ENCODE measurements at places on chromosomes 6 and 20.
A peak's percentile ranks its signal among the peaks of the same experiment; 100 is the strongest.

- no peak for DNase-seq
These were observed 4.5 kb upstream of the LPA start for GRCh38 chr6:160668589-160668988.

GRCh38 chr6:56686429-56686828, 43.7 kb upstream of the DST start:
- no peak for DNase-seq

- no peak for DNase-seq
These were observed 548.2 kb downstream of the QKI start for GRCh38 chr6:163962627-163963117.

DNA sequence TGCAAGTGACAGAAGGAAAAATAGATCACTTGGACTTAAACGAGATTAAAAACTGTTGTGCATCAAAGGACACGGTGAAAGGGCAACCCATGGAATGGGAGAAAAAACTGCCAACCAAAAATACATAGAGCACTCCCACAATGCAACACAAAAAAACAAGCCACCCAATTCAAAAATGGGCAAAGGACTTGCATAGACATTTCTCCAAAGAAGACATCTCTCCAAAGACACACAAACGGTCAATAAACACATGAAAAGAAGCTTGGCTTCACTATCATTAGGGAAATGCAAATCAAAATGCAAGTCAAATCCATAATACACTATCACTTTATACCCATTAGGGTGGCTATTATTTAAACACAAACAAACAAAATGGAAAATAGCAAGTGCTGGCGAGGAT, 45.0 kb downstream of the PXDC1 start:
- DNase-seq, result no peak

DNA sequence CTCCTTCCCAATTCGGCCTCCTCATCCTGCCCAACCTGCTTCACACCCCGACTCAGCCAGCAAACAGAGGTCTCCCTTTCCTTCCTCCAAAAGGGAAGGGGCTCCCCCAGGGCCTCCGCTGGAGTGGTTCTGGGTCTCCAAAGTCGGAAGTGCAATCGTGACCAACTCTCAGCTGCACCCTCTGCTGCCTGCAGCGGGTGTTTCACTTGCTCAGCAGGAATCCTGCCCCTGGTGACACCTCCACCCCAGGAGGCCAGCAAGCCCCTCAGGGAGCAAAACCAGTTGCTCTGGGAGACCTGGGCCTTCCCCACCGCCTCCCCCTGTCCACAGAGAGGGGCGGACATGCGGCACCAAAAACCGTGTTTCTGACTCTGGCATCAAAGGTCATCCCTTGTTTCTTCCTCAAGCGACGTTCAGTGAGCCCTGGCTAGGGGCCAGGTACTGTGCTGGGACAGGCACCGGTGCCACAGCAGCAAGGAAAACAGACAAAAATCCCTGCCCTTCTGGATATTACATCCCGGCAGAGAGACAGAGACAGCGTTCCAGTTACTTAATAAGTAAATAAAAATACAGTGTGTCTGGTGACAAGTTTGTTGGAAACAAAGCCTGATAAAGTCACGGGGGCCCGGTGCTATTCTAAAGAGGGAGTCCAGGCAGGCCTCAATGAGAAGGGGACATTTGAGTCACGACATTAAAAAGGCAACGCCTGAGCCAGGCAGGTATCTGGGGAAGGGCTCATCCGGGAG, 219.0 kb downstream of the BMP7 start:
- no peak for DNase-seq

DNA sequence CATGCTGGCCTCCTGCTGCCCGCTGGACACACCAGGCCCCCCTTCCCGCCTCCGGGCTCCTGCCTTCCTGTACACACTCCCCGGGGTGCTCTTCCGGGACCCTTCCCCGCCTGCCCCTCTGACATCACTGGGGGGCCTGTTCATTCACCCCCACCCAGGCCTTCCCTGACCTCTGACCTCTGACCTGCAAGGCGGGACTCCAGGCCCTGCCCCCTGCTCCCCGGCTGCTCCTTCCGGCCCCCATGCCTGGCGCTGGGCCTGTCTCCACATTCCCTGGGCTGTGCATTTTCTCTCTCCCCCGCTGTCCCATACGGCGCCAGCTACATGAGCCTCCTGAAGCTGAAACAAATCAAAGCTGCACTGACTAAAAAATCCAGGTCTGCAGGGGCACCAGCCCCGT, 71.6 kb upstream of the GATA5 start:
- DNase-seq, result no peak

DNA sequence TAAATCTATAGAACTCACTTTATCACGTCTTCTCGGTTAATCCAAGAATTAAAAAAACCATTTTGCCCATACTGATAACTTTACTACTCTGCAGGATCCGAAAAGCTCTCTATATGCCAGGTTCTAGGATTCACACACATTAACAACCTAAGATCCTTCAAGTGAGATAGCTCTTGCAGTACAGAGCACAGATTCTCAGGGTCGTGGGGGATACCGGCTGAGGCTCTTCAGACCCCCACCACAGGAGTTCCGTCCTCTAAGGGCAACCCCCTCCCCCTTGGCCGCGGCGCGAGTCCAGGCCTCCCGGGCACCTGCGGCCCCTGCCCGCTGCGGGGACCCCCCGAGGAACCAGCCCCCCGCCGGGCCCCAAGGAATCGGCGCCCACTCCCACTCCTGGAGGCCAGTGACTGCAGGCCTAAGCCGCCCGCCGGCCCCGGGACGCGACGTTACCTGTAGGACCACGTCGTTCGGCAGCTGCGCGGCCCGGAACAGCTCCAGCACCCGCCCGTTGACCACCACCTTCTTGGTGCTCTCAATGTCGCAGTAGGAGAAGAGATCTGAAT, 892 bp downstream of the REPS1 start:
- peak; percentile 5 for DNase-seq

DNA sequence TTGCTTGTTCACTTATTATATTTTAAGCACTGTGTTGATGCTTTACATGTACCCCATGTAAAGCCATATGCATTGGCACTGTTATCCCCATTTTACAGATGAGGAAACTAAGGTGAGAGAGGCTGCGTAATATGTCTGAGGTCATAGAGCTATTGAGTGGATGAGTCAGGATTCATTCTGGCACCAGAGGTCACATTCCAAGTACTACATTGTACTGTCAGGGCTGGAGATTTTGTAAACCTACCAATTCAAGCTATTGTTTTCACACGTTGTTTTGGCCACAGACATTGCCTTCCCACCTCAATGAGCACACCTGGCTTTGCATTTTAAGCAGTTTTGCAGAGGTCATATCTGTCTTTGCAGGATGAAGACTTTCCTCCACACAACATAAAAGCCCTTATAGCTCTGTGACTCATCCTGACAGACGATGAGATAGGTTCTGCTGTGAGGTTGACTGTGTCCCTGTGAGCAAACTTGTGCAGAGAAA, 33.2 kb downstream of the ANKS1A start:
- DNase-seq, result no peak

GRCh38 chr20:38350879-38351775, 4.8 kb downstream of the LBP start:
- no peak for DNase-seq

DNA sequence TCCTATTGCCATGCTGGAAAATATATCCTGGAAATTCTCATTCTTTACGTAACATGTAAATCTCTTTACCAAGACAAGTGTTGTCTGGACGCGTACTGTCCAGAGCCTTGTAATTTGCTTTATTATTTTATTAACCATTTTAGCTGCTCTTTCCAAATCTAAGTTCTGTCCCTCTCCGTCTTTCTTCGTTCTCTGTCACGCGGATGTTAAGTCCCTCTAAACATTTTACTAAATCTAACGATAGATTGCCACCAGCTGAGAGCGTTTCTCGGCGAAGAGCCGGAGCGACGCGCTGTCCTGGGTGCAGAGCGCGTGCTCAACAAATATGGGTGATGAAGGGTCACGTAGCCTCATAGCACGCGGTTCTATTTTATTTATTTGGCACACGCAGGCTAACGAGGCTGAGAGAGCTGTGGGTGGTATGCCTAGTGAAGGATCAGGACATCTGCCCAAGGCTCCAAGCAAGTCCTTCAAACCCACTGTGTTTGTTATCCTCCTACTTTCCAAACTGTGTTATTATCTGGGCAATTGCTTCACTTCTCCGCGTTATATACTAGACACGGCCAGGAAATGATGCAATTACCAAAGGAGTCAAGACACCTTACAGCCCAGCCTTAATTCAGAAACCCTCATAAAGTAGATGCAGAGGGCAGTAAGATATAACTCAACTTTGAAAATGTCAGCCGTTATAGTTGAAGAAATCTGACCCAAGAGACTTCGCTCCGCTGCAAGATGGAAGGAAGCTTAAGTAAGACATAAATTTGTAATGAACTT, 10.0 kb upstream of the NCOA7 start:
- peak; percentile 64 for DNase-seq

DNA sequence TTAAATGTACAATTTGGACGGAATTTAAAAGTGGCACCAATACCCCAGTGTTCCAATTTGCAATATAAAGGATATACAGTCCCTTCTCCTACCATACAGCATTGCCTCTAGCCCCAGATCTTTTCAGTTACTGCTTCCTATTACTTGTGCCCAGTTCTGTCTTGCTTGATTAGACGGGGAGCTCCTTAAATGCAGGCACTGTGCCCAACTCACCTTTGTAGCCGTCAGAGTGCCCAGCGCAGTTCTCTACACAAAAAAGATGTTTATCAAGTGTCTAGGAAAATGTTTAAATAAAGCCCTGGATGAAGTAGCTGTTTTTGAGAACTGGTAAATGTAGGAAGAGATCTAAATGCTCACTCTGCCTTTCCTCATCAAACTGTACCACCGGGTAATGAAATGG, 7.6 kb downstream of the TAP2 start:
- DNase-seq, result no peak

DNA sequence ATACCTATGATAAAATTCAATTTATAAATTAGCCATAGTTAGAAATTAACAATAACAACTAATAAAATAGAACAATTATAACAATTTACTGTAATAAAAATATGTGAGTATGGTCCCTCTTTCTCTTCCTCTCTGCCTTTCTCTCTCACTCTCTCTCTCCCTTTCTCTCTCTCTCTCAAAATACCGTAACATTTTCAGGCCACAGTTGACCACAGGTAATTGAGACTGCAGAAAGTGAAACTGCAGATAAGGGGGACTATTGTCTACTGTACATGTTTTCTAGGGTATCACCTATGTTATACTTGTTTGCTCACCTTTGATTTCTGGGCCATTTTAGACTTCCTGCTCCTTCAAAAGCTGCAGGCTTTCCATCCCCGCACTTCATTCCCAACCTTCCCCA, 46.8 kb downstream of the LY86 start:
- no peak for DNase-seq

DNA sequence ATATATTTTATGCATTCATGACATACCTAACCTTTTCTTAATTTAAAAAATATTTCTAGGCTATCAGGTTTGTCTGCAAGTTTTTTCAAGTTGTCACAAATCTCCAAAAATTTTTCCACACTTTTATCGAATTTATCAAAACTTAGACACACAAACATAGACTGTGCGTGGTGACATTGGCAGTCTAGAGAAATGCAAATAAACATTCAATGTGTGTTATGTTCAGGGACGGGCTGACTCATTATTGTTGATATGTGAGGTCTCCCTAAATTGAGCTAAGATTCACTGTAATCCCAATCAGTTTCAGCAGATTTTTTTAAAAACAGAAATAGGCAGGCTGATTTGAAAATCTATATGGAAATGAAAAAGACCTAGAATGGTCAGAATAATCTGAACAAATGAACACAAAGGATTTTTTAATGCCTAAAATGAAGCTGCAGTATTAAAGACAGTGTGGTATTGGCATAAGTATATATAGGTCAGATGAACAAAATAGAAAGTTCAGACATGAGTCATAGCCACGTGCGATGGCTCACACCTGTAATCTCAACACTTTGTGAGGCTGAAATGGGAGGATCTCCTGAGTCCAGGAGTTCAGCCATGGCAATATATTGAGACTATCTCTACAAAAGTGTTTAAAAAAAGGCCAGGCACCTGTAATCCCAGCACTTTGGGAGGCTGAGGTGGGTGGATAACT, 19.2 kb downstream of the BLTP3A start:
- DNase-seq, result peak; percentile 14

Data from CD4-positive, alpha-beta T cell treated with Interleukin-6 for 4 hours (primary cell).